Stimulated activated CD8-positive, alpha-beta memory T cell treated with anti-CD3 and anti-CD28 coated beads, Interleukin-15, amount 100 ng/mL, for 24 hours (primary cell): ENCODE measurements at places on chromosomes 1 and 21.

DNA sequence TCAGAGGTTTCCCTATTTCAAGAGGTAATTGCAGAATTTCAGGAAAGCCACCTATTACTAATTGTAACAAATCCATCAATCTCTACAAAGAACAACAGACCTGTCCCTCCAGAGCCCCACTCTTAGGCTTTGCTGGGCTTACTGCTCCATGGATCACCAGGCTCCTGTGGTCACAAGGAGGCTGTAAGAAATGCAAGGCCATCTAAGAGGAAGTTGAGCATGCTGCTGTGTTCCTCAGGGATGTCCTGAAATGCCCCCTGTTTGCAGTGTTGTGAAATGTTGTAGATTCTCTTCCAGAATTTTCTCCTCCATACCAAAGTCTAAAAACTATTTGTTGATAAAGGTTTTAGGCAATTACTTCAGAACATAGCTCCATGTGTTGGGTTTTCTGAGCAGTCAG is 24.4 kb upstream of the DUSP23 start:
- no peak for DNase-seq

DNA sequence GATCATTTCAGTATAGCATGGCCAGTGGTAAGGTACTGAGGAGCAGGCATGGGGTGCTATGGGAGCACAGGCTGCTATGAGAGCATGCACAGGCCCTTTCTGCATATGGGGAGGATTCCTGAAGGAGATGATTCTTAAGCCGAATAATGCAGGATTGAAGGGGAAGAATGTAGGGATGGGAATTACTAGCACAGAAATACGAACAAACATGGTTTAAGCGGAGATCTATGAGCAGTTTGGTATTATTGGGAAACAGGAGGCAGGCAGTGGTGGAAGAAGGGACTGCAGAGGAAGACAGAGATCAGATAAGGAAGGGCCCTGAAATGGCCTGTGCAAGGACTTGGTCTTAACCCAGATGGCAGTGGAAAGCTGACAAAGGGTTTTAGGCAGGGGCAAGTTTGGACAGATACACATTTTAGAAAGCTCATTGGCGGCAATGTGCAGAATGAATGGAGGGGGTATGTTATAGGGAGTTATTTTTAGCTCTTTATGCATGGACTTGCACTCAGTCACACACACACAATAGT is 1.7 kb downstream of the OSCP1 start:
- no peak for DNase-seq

DNA sequence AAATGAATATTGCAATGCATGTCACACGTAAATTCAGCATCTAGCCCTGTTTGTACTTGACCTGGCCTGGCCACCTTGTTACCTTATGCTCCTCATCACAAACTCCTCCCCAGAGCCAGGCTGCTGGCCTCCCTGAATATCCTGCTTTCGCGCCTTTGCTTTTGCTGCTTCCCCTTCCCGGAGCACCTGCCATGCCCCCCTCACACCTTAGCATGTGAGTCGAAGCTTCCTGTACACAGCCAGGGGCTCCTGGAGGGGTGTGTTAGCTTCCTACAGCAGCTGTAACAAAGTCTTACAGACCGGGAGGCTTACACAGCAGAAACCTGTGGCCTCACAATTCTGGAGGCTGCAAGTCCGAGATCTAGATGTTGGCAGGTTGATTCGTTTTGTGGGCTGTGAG is 60.1 kb downstream of the TLR5 start:
- no peak for DNase-seq

- DNase-seq: no peak
Observed at GRCh38 chr1:161086457-161086856, 2.9 kb downstream of the NECTIN4 start.

GRCh38 chr21:26632691-26633090 is 59.6 kb upstream of the CYYR1 start:
- DNase-seq: no peak

GRCh38 chr1:95049935-95050334 is 22.8 kb downstream of the ALG14 start:
- no peak for DNase-seq

GRCh38 chr1:71676979-71677925 is 596.4 kb upstream of the ZRANB2 start:
- no peak for DNase-seq

- DNase-seq: peak; percentile 19
Observed at GRCh38 chr1:205284420-205285144, 37.0 kb downstream of the NUAK2 start.

GRCh38 chr1:53420341-53420740 is 38.9 kb upstream of the DMRTB1 start:
- no peak for DNase-seq

DNA sequence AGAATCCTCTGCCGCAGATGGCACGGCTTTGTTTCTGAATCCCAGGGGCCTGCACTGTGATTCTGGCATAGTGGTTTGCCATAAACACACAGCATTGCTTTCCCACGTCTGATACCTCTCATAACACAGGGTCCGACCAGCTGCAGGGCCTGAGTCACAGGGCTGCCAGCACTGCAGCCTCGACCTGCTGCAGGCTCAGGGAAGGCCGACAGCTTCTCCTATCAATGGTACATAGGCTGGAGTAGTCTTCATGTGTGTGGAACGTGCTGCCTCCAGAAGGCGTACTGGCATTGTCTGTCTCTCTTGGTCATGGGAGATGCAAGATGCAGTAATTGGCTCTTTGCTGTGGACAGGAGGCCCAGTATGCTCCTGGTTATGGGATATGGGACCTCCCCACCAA is 53.5 kb upstream of the PDE9A start:
- DNase-seq: no peak

GRCh38 chr1:183817576-183818288 is 12.8 kb downstream of the RGL1 start:
- DNase-seq: no peak

DNA sequence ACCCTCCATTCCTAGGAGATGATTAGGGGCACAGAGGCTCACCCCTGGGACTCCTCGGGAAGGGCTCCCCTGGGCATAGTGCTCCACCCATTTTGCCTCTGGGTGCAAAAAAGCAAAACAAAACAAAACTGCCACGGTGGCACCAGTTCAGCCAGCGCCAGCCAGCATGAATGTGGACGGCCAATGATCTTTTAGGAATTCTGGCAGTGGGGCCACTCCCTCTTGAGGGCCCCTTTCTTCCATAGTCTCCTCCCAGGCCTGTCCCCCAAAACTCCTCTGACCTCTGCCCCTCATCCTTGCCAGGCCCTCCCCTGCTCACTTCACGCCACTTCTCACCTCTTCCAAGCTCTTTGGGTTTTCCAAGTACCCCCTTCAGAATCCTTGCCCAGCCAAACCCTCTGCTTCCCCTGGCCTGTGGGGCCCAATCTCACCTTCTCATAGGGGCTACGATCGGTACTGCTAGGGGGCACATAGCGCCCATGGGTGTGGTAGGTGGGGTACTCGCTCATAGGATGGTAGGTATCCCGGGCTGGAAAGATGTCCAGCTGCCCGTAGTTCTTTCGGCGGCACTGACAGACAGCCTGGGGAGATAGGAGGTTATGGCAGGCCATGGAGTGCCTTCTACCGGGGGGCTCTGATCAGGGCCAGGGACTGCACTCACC is 13.3 kb downstream of the TRIM46 start:
- no peak for DNase-seq

- no peak for DNase-seq
Observed at GRCh38 chr1:213666113-213666512, 321.7 kb upstream of the PROX1 start.

DNA sequence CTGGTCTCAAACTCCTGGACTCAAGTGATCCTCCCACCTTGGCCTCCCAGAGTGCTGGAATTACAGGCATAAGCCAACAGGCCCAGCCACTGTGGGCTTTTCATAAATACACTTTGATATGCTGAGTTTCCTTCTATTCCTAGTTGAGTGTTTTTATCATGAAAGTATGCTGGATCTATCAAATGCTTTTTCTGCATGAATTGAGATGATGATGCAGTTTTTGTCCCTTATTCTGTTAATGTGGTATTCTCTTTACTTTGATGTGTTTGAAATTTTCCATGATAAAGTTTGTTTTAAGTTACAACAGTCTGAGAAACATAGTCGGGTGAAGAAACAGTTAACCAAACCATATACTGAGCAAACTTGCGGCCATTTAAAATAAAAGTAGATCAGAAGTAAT is 24.1 kb downstream of the RNF115 start:
- no peak for DNase-seq

DNA sequence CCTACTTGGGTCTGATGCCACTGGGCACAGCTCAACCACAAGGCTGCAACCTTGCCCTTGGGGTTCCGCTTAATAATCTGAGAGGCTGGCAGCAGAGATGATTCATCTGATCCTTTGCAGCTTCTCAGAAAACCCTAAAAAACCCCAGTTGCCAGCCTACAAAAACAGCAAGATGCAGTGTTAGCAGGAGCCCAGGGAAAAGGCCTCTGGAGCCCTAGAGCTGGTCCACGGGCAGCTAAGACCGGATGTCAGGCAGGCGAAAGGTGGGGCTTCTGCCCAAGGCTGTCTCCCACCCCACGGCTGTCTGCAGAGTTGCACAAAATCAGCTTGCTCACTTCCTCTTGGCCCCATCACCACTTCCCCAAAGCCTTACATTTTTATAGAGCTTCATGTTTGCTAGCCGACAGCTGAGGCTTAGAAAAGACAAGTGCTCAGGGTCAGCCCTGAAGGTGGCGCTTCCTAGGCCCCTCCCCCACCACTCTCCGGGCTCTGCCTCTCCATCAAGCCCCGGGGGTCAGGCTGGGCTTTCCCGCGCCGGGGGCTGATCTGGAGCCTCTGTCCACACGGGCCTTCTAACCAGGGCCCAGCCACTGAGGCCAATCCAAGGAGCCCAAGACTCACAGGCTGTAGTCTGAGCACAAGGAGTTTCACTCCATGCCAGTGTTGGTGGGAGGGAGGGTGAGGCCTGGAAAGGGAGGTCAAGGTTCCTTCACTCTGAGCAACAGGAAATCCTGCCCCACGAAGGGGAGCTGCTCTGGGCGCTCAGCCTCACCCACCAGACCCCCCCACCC is 4.2 kb upstream of the ADORA3 start:
- DNase-seq: no peak

DNA sequence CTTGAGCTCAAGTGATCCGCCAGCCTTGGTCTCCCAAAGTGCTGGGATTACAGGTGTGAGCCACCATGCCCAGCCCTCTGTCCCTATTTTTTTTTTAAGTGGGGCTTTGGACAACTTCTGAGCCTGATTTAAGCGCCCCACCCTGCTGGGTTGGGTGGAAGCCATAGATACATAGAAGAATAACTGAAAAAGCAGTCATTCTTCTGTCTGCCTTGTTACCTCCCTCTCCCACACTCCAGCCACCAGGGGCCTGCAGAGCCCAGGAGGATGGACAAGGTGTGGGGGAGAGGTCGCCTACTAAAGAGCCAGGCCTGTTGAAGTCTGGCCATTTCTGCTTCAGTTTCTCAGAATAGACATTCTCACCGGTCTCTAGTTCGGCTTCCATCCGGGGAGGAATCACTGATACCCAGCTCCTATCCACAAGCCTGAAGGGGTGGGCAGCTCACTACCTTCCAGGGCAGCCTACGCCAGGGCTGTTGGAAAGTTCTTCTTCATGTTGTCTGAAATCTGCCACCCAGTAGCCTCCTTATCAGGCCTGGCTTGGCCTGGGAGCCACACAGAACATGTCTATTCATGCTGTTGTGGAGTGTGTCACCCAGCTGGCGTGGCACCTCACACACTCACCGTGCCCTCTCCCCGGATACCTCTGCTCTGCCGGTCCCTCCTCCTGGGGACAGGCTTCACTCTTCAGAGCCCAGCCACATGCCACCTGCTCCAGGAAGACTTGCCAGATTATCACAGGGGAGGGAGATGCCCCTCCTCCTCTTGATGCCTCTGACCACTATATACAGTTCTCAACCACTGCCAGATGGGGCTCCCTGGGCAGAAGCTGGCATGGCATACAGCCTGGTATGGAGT is 27.7 kb downstream of the KNCN start:
- DNase-seq: no peak
